Stimulated activated naive B cell treated with anti-CD40 and anti-IgM and Interleukin-4, amounts not matched to agents 10 μg/mL and 1 μg/mL and 100 μg/mL, for 72 hours (primary cell): ENCODE measurements at places on chromosomes 2 and 18.

DNA sequence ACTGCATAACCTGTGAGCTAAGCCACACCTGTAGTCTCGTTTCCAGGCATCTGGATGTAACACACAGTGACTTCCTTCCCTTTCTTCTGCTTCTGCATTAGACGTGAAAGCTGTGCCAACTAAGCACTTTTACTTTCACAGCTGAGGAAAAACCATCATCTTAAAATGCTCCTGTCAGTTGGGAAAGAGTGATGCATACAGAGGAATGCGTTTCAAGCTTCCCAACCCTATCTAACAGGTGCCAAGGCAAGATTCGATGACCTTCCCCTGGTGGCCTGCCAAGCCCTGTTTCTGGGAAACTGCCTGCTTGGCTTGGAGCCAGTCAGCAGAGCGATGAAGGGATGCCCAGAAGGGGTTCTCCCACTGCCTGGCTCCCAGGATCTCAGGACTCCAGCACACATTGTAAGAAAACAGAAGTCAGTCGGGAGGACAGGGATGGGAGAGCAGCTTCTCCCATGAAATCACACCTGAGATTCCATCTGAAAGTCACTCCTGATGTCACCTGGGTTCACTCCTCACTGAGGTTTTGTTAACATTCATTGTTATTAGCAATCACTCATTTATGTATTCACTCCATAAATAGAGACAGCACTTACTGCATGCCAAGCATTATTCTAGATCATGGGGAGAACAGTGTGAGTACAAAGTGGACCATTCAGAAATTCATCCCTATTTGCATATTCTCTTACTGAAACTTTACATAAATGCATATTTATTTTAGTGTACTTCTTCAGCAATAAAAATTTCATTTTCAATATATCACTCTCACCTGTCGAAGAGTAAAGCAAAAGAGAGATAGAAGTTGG is 64.1 kb downstream of the DTNA start:
- no peak for DNase-seq

DNA sequence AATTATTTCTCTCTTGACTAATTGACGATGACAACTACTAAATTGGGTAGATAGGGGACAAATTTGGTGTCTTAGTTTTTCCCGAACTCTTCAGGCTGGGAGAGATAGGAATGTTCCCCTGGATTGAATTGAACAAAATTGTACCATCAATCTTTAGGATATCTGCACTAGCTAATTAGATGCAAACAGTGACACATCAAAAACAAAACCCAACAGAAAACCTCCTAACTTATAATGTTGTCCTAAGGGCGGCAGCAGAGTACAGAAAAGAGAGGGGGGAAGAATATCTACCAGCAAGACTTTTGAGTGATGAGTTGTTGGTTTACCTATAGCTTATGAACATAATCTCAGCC is 342.9 kb downstream of the INSIG2 start:
- no peak for DNase-seq

GRCh38 chr2:36771671-36772070 is 75.2 kb downstream of the VIT start:
- DNase-seq: no peak

GRCh38 chr2:67694445-67694844 is 297.3 kb downstream of the ETAA1 start:
- no peak for DNase-seq

DNA sequence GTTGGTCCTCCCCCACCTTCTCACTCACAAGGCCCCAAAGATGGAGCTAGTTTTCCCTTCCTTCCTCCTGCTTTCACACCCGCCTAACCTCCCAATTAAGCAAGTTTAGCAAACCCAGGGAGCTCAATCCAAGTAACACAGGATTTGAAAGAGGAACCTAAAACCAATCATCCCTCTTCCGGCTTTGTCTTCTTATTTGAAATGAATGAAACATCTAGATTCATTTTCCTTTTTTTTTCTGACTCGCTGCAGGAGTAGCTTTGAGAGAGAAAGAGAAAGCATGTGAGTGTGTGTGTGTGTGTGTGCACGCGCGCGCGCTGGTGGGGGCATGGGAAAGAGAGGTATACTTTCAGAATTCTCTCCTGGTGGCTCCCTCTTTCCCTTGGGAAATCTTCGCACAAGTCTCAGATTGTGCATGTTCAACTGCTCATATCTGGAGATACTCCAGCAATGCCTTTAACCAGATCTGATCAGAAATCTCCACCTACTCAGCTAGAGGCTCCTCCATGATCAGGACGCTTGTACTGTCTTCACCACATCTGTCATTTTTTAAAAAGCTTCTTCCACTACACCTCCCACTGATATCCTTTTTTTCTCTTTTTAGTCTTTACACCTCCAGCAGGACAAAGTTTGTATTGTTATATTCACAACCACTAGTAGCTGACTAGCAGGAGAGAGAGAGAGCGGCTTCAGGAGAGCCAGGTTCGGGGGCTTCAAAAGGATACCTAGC is 1.7 kb downstream of the SLC8A1 start:
- no peak for DNase-seq

- DNase-seq: no peak
Observed at GRCh38 chr18:74832999-74833398, 235.3 kb downstream of the ZNF407 start.

DNA sequence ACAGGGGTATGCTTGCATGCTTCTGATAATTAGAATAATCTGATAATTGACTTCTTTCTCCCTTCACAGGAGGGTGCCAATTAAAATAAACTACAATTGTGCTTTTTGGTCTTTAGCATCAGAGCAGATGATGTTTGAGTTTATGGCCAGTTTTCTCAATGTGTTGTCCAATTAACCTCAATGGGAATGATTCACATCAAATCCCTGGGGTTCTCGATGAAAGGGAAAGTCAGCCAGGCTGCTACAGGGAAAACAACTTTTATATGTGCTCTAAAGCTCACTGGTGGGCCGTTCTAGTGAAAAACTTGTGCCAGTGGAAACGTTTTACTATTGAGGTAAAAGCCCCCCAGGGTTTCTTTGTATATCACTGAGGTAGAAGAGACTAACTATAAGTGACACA is 887.3 kb upstream of the CRIM1 start:
- no peak for DNase-seq

DNA sequence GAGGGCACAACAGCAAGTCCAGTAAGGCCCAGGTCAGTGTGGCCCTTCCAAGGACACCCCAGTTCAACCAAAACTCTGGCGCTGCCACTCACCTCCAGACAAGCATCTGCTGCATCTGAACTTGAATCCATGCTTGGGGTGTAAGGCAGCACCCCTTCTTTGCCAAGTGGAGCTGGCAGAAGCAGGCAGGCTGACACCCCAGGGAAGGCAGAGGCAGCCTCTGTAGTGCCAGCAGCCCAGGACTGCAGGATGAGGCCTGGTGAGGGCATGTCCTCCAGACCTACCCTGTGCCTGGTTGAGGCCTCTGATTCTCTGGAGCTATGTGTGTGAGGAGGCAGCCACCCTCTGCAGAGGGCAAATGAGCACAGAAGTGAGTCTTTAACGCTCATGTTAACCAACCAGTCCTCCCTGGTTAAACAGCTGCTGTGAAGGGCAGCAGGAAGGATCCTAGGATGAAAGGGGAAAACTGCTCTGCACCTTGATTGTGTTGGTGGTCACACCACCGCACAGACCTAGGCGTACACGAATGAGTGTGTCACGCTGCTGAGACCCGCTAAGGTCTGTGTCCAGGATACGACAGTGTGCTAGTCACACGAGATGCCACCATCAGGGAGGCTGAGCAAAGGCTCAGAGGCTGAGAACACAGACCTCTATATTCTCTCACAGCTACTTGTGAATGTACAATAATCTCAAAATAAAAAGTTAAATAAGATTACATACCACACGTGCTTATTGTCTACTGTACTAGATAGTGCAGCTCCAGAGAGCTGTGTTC is 2.2 kb downstream of the PARD6G start:
- DNase-seq: no peak

- no peak for DNase-seq
Observed at GRCh38 chr2:23532391-23533337, 147.7 kb downstream of the KLHL29 start.

- DNase-seq: no peak
Observed at GRCh38 chr2:119728421-119728820, 31.3 kb upstream of the PTPN4 start.

DNA sequence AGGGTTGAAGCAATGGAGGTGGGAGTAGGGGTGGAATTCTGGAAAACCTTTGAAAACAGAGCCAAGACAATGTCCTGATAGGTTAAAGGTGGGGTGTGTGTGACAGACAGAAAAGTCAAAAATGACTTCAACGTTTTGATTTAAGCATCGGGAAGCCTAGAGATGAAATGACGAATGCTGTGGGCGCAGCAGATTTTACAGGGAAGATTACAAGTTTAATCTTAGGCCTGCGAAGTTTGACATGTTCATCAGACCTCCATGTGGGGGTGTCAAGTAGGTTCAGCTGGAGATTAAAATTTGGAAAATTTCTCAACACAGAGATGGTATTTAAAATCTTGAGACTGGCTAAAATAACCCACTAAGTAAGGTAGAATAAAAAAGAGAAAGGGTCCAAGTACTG is 453.3 kb downstream of the TXNL1 start:
- DNase-seq: no peak

GRCh38 chr2:96875498-96876268 is 5.8 kb upstream of the SEMA4C start:
- no peak for DNase-seq

DNA sequence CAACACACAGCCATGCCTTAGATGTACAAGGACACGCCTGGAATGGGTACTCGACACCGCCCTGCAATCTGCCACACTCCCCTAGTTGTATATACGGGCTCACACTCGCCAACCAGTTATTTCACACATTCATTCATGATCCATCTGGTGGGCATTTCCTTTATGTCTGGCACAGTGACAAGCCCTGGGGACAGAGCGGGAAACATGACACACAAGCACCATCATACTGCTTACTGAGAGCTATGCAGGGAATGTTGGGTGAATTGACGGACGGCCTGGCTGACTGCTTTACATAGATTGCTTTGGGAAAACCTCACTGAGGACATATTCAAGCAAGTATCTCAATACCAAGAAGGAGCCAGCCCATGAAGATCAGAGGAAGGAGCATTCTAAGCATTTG is 448.0 kb upstream of the SPRED2 start:
- DNase-seq: no peak

GRCh38 chr2:215917953-215918620 is 95.3 kb downstream of the MREG start:
- peak; percentile 11 for DNase-seq

DNA sequence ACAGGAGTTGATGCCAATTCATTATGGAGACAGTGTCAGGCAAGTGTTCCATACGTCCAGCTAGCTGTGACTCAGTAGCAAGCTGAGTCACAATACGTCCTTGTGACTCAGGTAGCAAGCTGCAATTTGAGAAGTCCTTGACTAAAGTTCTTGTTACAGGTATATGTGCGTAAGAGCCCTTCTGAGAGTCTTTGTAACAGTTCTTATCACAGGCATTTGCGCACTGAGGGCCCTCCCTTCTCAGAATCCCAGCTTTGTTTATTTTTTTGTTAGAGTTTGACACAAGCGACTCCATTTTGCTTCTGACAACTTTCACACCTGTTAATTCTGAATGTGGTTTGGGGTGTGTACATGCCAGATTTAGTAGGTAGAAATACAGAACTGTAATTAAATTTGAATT is 20.1 kb upstream of the ACMSD start:
- no peak for DNase-seq

DNA sequence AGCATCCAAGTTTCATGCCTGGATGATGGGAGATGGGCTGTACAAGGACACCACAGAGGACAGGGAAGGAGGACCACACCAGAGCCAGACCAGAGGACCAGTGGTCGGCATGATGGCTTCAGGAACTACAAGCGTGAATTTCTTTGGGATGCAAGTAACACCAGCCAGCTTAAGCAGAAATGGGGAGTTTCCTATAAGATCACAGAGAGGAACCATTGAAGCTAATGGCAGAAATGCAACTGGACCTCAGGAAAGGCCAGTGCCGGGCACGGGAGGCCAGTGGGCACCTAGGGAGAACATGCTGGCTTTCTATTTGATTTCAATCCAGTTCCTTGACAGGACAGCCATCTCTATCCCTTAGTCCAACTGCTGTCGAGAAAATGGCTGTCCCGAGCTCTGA is 145.4 kb downstream of the SH3BP4 start:
- no peak for DNase-seq

DNA sequence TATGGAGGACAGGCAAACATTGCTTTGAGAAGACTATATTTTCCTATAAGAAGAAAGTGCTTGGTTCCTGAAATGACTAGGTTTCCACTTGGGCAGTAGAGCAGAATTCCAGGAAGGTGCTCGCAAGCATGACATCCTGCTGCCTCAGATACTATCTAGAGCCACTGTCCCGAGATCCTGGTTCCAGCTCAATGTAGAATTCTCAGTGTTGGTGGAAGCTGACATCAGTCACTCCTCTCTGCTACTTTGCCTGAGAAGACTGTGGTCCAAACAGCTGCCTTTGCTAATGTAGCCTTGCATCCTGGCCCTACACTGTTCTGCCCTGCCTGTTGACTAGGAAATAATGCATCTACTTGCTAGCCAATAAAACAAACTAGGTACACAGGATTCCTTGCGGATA is 50.0 kb upstream of the ITGA6 start:
- DNase-seq: no peak

- DNase-seq: no peak
Observed at GRCh38 chr2:67318993-67319481, 78.1 kb upstream of the ETAA1 start.

DNA sequence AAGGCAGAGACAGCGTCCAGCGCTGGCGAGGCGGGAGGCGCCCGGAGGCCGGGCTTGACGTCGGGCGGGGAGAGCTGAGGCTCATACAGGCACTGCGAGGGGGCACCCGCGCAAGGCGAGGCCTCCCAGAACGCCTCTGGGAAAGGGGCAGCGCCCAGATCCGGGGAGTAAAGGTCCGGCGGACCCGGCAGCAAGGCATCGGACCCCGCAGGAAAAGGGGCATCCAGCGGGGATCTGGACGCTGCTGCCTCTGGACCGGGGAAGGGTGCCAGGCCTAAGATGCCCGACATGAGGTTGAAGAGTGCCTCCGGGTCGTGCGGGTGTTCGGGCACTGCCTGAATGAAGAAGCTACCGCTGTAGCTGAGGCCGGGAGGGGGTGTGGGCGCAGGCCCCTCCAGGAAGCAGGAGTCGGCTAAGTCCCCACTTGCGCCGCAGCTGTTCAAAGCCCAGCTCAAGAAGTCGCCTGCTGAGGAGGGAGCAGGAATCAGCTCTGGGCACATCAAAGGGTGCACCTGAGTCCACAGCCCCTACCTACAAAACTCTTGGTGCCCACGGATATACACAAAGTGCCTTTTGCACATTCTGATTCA is 937 bp downstream of the EGR4 start:
- no peak for DNase-seq

DNA sequence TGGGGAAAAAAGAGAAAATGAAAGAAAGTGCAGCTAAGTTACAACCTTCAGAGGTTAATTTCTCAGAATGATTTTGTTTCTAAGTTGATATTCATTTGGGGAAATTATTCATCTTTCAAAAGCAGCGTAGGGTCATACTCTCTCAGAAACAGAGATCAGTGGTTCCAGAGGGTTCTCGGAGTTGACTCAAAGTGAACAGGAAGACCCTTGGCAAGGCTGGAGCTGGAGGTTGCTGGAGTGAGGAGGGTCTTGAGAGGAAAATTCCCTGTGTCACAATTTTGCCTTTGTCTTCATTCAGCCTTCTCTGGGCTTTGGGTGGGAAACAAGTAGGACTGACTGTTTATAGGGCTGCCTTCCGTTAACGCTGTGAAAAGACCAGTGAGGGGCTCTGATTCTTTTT is 168.2 kb downstream of the ICOS start:
- DNase-seq: no peak
